ENCODE measurements at places on chromosomes 3 and 15. TPM values are rescaled to one million over a fixed set of nuclear protein-coding genes. Genes with fewer than 3 reads are reported as not detected.

- peak; percentile 41 for DNase-seq
These were observed 358.3 kb upstream of the TPM1 start for GRCh38 chr15:62684123-62684808.

DNA sequence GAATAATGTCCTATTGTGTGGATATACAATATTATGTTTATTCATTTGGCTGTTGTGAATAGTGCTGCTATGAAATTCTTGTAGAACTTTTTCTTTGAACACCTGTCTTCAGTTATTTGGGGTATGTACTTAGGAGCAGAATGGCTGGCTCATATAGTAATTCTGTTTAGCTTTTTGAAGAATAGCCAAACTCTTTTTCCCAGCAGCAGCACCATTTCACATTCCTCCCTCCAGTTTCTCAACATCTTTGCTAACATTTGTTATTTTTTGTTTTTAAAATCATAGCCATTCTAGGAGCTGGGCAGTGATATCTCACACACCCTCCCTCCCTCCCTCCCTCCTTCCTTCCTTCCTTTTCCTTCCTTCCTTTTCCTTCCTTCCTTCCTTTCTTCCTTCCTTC lies 39.7 kb downstream of the LSM3 start:
- no peak for DNase-seq

- DNase-seq = no peak
These were observed 63.0 kb upstream of the POLG start for GRCh38 chr15:89397653-89398023.

GRCh38 chr3:136562026-136562425 lies 190.2 kb downstream of the STAG1 start:
- DNase-seq = no peak

The TTC21A gene
- polyA plus RNA-seq = 3.2 TPM

The GPR27 gene
- polyA plus RNA-seq = 8.6 TPM
